Bronchial epithelial cell (primary cell): ENCODE measurements at places on chromosomes 7 and 10.
A peak's percentile ranks its signal among the peaks of the same experiment; 100 is the strongest.

- DNase-seq: no peak
Observed at GRCh38 chr7:143518941-143519340, 41.3 kb downstream of the TAS2R41 start.

GRCh38 chr7:135420786-135421185 lies 89.1 kb downstream of the CNOT4 start:
- DNase-seq: peak; percentile 32

DNA sequence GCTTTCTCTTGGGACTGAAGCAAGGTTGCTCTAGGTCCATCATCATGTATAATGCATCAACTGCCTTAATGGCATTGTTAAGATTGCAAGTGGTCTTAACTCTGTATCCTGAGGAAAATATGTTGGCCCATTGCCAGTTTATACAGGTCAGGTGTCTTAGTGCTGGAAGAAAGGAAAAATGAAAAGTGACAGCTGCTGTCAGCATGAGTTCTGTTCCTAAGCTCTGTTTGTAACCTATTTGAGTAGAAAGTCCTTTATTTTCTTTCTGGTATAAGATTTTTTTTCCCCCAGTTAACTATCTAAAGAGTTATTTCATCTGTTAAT lies 127.2 kb downstream of the SRI start:
- DNase-seq: no peak

GRCh38 chr7:142112086-142112485 lies 568 bp downstream of the MGAM2 start:
- DNase-seq: no peak

DNA sequence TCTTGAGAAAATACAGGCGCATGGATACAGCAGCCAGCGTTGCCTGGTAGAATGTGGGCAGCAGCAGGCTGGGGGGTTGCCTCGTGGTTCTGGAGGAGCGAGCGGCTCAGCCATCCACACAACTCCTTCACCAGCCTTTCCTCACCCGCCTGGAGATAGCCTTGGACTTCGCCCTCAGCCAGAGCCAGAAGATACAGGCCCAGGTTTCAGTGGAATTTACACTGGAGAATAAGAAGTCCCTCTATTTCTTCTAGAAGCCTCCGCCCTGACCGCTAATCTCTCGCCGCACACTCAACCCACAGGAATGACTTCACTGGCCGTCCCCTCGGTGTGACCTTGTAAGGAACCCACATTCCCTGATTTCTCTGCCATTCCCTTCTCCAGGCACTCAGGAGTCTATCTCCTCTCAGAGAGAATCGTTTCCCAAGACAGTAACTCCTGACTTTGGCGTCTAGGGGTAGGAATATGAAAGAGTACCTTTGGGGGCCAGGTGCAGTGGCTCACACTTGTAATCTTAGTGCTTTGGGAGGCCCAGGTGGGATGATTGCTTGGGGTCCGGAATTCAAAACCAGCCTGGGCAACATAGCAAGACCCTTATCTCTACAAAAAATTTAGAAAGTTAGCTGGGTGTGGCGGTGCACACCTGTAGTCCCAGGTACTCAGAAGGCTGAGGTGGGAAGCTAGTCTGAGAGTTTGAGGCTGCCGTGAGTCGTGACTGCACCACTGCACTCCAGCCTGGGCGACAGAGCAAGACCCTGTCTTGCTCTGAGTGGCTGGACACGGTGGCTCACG lies 52.0 kb upstream of the ECHDC3 start:
- DNase-seq: no peak
